HCT116 (cell line): ENCODE measurements at places on chromosomes 6 and 20.
A peak's percentile ranks its signal among the peaks of the same experiment; 100 is the strongest.

GRCh38 chr20:13525225-13525940 lies 113.3 kb downstream of the TASP1 start:
- H3K4me3 ChIP-seq = no peak overlapping the region
- H3K4me1 ChIP-seq = peaks cover 4% of the 10 kb centered on the region; the same call in 1 of the 2 replicates
- H3K36me3 ChIP-seq = no peaks in the 10 kb centered on the region
- no peaks in the 10 kb centered on the region for H3K27me3 ChIP-seq
- H3K27ac ChIP-seq = no peak overlapping the region

DNA sequence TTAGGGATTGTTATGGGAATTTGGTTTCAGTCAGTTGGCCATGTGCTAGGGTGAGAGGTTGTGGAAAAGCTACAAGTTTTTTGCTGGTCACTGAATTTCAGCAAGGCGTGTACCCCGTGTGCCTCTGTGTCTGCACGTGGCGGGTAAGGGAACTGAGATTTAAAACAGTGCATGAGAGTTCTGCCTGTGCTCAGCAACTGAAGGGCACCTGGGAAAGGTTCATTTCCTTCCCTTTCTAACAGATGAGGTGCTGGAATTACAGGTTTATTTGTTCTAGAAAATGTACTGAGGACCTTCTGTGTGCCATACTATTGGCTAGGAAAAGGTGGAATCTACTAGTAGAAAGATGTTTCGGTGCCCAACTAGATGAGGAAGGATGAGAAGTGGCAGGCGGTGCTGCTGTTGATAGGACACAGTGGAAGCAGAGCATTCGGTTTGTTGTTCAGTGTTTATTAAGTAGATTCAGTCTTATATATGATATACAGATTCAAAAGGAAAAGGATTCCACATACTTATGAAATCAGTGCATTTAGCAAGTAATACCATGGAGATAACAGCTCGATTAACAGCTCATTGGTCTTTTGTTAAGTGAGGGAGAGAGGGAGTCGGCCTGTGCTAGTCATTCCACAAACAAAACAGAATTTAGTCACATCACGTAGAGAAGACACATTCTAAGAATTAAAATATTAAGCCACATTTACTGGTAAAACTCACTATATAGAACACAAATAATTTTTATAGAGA lies 84.7 kb downstream of the ASXL1 start:
- DNase-seq = no peak
- no peaks in the 10 kb centered on the region for H3K4me1 ChIP-seq

GRCh38 chr6:2376429-2377355 lies 131.3 kb upstream of the GMDS start:
- no peak overlapping the region for H3K4me3 ChIP-seq
- 0 out of 2 replicates have a peak overlapping the region, but pooled peaks have one; percentile 17 for H3K27ac ChIP-seq
- DNase-seq = peak; percentile 65
- peaks cover 35% of the 10 kb centered on the region for H3K4me1 ChIP-seq

DNA sequence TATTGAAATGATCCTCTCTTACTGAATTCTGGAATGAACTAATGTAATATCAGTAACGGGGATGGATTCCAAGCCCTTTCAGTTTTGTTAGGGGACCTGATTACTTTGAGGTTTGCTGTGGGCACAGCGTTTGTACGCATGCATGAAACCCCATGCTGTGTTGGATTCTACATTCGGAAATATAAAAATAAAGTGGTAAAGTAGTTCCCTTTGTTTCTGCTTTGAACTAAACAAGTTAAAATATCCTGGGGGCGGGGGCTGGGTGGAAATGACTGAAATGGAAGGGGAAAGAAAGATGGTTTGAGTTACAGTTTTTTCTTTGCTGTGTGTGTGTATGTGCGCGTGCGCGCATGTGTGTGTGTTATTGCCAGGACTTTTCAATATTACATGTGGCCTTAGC lies 196.5 kb upstream of the OPRM1 start:
- no peaks in the 10 kb centered on the region for H3K4me1 ChIP-seq
- H3K4me3 ChIP-seq = no peak overlapping the region
- DNase-seq = no peak
- no peak overlapping the region for H3K27ac ChIP-seq

DNA sequence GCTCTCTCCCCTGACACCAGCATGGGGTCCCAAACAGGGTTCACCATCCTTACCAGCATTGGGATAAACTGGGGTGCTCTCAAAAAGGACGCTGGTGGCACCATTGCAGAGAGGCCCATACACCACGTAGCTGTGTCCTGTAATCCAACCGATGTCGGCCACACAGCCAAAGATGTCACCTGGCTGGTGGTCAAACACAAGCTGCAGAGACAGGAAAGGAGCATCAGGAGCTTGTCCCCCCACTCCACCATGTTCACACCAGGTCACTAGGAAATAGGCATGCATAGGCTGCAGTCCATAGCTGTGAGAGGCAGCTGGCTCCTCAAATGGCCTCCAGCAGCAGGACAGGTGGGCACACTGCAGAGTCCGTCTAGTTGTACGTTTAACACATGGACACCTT lies 28.8 kb upstream of the APMAP start:
- no peak overlapping the region for H3K4me3 ChIP-seq
- H3K36me3 ChIP-seq = no peaks in the 10 kb centered on the region
- DNase-seq = no peak
- H3K27me3 ChIP-seq = no peaks in the 10 kb centered on the region
- no peak overlapping the region for H3K27ac ChIP-seq
- H3K4me1 ChIP-seq = peaks cover 17% of the 10 kb centered on the region
